ENCODE measurements at places on chromosomes 2 and 18.

- no peak for DNase-seq
These were observed 66.5 kb upstream of the FIGN start for GRCh38 chr2:163802284-163802683.

DNA sequence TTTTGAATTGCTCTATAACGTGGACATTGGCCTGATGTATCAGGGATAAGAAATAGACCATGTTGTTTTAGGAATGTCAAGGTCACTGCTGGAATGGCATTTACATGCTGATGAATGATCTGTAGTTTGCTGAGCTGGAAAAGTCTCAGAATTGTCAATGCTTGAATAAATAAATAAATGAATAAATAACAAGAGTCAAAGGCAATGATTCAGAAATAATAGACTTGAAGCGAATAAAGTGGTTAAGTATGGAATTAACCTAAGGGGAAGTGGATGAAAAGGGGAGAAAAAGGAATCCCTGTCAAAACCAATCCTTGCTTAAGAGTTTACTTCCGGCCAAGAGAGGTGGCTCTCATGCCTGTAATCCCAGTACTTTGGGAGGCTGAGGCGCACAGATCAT, 1620.0 kb downstream of the SUCLG1 start:
- peak; percentile 36 for DNase-seq

DNA sequence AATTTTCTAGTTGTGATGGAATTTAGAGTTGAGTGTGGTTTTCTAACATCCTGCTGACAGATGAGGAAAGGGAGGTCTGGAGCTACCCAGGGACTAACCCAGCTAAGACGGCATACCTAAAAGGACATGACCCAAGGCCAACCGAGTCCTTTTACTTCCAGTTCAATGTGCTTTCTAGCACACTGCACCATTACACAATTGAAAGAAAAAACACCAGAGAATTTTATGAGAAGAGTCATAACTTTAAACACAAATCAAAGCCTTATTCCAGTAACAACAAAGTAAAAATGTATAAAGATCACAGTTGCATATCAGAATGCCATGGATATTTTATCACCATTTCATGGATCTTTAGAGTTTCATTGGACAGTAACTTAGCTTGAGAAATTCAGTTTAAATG, 480.3 kb downstream of the MEIS1 start:
- no peak for DNase-seq

DNA sequence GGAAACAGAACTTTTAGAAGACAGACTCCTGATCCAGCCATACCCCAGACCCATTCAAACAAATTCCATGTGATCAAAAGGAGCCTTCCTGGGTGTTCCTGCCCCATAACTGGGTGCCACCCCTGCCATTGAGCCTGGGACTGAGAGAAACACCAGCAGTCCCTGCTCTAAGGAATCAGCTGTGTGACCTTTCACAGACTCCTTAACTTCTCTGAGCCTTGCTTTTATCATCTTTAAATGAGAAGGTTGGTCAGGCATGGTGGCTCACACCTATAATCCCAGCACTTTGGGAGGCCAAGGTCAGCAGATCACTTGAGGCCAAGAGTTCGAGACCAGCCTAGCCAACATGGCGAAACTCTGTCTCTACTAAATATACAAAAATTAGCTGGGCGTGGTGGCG, 20.6 kb downstream of the CIDEA start:
- no peak for DNase-seq

DNA sequence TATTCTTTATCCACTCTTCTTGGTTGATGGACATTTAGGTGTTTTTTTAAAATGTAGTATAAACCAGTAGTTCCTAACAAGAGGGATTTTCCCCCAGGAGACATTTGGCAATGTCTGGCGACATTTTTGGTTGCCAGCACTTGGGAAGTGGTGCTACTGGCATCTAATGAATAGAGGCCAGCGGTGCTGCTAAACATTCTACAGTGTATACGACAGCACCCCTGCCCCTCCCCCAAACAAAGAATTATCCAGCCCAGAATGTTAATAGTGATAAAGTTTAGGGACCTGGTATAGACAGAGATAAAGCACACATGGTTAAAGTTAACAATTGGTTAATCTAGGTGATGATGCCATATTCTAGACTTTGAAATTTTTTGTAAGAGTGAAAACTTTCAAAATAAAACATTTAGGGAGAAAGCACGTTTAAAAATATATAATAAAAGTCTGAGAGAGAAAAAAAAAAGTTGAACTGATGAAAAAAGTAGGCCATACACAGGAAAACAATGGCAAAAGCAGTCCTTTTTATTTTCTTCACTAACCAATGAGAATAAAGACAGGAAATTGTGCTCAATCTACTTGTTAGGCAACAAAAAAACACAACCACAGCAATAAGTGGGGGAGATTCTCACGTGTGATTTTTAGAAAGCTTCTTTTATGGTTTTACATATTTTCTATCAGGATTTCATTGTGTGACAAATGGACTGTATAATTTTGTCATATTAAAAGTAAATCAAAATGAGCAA, 14.8 kb downstream of the FBXO48 start:
- DNase-seq, result no peak

GRCh38 chr2:232322560-232323327, 55.8 kb upstream of the ALPP start:
- no peak for DNase-seq

GRCh38 chr2:147808520-147808919, 36.3 kb upstream of the ACVR2A start:
- no peak for DNase-seq

GRCh38 chr2:241913703-241914102, 44.2 kb downstream of the RTP5 start:
- DNase-seq, result no peak

GRCh38 chr2:85278361-85278760, 49.4 kb downstream of the TGOLN2 start:
- DNase-seq, result no peak

- no peak for DNase-seq
These were observed 1602.1 kb upstream of the TMEFF2 start for GRCh38 chr2:193796847-193797246.

Data from epithelial cell of proximal tubule (primary cell).